ENCODE measurements at places on chromosomes 4 and X. TPM values are rescaled to one million over a fixed set of nuclear protein-coding genes. Genes with fewer than 3 reads are reported as not detected.

GRCh38 chrX:50614460-50614859 lies 143.8 kb upstream of the DGKK start:
- DNase-seq: no peak
- H3K36me3 ChIP-seq: no peaks in the 10 kb centered on the region
- no peaks in the 10 kb centered on the region for H3K27me3 ChIP-seq
- no peaks in the 10 kb centered on the region for H3K4me1 ChIP-seq

- H3K4me3 ChIP-seq: no peak overlapping the region
- H3K27me3 ChIP-seq: no peaks in the 10 kb centered on the region
- H3K4me1 ChIP-seq: no peaks in the 10 kb centered on the region
- H3K36me3 ChIP-seq: no peaks in the 10 kb centered on the region
Measured at GRCh38 chrX:4876268-4876667, 1162.8 kb upstream of the PRKX start.

GRCh38 chrX:35800474-35800873 lies 2.3 kb downstream of the MAGEB16 start:
- H3K27me3 ChIP-seq: no peaks in the 10 kb centered on the region
- no peak for DNase-seq
- H3K27ac ChIP-seq: no peak overlapping the region

DNA sequence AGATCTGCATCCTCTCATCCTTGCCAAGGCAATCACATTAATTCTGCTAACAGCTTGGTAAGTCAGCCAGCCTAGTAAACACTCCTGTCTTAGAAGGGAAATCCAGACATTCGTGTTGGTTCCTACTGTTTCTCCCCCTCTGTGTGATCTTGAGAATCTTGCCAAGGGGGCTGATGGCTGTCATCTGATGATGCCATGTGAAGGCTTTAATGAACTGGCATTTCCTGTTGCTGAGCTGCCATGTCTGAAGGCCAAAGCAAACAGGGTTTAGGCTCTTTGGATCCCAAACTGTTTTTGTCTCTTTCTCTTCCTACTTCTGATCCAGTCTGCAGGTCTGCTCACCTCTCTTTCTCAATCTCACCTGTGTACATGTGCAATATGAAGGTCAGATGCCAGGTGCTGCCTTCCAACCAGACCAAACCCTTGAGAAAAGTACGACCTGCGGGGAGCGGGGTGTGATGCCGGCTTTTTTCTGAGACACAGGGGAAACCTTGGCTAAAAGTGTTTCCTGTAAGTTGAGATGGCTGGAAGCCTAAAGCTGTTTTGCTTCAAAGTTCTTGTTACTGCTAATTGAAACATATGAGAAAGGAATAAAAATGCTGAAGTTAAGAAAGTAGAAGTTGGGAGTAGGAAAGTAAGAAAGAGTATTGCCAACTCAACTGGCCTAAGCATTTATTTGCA lies 532.9 kb downstream of the ANKRD50 start:
- H3K36me3 ChIP-seq: no peaks in the 10 kb centered on the region
- H3K27me3 ChIP-seq: no peaks in the 10 kb centered on the region
- no peak for DNase-seq
- H3K4me3 ChIP-seq: no peak overlapping the region
- H3K4me1 ChIP-seq: no peaks in the 10 kb centered on the region

DNA sequence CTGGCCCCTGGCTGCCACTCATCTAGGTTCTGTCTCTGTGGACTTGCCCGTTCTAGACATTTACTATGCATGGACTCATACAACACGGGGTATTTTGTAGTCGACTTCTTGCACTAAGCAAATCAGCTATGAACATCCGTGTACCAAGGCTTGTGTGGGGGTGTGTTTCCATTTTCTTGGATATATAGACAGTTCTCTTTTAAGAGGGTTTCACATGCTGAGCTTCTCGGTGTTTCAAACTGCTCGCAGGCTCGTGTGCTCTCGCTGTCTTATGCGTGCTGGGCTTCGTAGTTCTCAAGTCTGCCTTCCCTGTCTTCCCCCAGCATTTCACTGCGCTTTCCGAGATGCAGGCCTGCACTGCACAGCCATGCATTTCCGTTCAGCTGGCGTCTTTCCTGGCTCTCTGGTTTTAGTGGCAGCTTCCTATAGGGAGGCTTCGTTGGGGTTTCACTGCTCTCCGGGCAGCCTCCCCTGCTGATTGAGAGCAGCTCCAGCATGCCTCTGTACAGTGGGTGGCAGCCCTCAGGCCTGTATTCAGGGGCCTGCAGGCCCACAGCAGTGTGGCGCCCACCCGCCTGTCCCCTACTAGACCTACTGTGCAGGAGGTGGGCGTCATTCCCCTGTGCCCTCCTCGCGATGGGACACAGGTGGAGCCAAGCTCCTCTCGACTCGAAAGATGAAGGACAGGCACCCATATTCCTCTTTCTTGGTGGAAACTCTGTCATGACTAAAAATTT lies 27.6 kb downstream of the ZBTB49 start:
- no peaks in the 10 kb centered on the region for H3K27me3 ChIP-seq
- H3K4me1 ChIP-seq: no peaks in the 10 kb centered on the region
- peaks cover 49% of the 10 kb centered on the region for H3K36me3 ChIP-seq
- DNase-seq: peak; percentile 34
- H3K27ac ChIP-seq: no peak overlapping the region

GRCh38 chr4:53059256-53059655 lies 197.1 kb downstream of the RASL11B start:
- H3K4me3 ChIP-seq: no peak overlapping the region
- H3K27ac ChIP-seq: no peak overlapping the region
- DNase-seq: no peak
- no peaks in the 10 kb centered on the region for H3K4me1 ChIP-seq
- no peaks in the 10 kb centered on the region for H3K27me3 ChIP-seq
- no peaks in the 10 kb centered on the region for H3K36me3 ChIP-seq

GRCh38 chr4:7788694-7789425 lies 150.8 kb downstream of the AFAP1 start:
- H3K4me1 ChIP-seq: no peaks in the 10 kb centered on the region
- no peak overlapping the region for H3K4me3 ChIP-seq
- DNase-seq: peak; percentile 82
- no peaks in the 10 kb centered on the region for H3K27me3 ChIP-seq
- H3K36me3 ChIP-seq: peaks cover 50% of the 10 kb centered on the region

DNA sequence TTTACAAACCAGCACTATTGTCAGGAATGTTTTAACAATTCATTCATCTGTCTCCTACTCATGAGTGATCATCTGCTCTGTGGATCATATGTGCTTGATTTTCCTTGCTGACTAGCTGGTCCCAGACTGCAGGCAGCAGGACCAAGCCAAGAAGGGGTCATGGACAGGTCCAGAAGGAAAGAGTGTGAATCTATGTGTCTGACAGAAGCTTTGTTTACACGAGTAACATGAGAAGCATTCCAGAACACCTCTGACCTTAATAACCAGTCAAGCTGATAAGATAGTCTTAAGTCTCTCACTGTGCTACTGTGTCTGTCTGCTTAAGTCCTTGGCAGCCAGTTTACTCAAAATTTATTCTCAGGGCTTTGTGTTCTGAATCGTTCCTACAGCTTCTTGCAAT lies 39.0 kb downstream of the GUCY1A1 start:
- H3K36me3 ChIP-seq: no peaks in the 10 kb centered on the region
- peaks cover 15% of the 10 kb centered on the region for H3K4me1 ChIP-seq
- no peak overlapping the region for H3K4me3 ChIP-seq
- DNase-seq: no peak

DNA sequence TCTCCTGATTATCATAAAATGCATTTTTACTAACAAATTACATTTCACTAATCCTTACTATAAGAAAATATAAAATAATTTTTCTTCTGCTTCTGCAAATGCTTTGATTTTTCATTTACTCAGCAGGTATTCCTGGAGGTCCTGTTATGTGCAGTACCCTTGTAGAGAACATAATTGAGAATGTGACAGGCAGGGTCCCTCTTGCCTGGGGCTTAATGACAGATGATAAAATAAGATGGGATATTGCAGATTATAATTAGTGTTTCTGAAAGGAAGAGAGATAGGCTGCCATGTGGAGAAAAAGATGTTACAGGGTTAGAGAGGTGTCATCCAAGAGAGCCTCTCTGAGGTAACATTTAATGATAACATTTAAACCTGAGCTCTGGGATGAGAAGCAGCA lies 128.9 kb downstream of the MAD2L1 start:
- no peak overlapping the region for H3K4me3 ChIP-seq
- H3K27ac ChIP-seq: no peak overlapping the region
- no peak for DNase-seq
- H3K36me3 ChIP-seq: no peaks in the 10 kb centered on the region

DNA sequence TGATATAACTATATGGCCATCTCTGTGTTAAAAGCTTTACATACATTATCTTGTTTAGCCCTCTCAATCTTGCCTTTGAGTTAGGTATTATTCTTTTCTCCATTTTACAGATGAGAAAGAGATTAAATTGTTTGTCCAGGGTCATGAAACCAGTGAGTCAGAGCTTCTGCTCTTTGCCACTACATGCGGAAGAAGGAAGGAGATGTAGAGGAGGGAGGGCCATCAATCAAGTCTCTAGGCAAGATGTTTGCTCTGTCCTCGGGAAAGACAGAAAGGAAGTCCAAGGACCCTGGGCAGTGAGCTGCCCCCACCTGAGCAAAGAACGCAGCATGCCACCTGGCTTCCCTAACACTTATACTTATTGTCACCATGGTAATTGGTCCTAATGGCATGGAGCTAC lies 133.7 kb upstream of the IL1RAPL2 start:
- H3K27me3 ChIP-seq: no peaks in the 10 kb centered on the region
- DNase-seq: no peak
- no peaks in the 10 kb centered on the region for H3K36me3 ChIP-seq
- no peaks in the 10 kb centered on the region for H3K4me1 ChIP-seq
- H3K27ac ChIP-seq: no peak overlapping the region
- no peak overlapping the region for H3K4me3 ChIP-seq

DNA sequence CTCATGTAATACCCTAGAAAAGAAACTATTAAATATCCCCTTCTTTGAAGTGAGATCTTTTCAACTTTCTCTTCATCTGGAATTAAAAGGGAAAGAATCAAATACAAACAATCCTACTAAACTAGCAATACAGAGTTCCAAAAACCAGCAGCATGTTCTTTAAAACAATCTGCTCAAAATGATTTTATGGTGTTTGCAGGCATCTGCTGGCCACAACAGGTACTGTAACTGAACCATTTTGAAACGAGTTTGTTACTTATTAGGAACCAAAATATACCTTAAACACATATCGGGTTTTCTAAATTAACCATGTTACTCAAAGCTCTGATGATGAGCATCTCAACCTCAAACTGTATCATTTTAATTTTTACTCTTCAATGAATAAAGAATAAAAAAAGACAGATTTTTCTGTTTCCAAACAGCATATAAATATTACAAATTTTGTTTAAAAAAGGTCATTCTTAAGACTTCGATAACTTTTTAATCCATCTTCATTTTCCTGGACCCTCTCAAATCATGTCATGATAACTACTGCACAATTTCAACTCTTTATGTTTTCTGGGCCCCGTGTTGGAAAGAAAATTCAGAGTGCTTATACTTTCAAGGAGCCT lies 56.5 kb downstream of the ARAP2 start:
- DNase-seq: no peak
- H3K27me3 ChIP-seq: no peaks in the 10 kb centered on the region
- no peak overlapping the region for H3K27ac ChIP-seq
- H3K36me3 ChIP-seq: no peaks in the 10 kb centered on the region
- H3K4me3 ChIP-seq: no peak overlapping the region
- no peaks in the 10 kb centered on the region for H3K4me1 ChIP-seq

- no peak for DNase-seq
Measured at GRCh38 chr4:140342620-140343019, 30.8 kb upstream of the SCOC start.

- no peak for DNase-seq
- no peaks in the 10 kb centered on the region for H3K4me1 ChIP-seq
- H3K27ac ChIP-seq: no peak overlapping the region
- H3K4me3 ChIP-seq: no peak overlapping the region
Measured at GRCh38 chrX:152405561-152405960, 45.6 kb downstream of the GABRA3 start.

DNA sequence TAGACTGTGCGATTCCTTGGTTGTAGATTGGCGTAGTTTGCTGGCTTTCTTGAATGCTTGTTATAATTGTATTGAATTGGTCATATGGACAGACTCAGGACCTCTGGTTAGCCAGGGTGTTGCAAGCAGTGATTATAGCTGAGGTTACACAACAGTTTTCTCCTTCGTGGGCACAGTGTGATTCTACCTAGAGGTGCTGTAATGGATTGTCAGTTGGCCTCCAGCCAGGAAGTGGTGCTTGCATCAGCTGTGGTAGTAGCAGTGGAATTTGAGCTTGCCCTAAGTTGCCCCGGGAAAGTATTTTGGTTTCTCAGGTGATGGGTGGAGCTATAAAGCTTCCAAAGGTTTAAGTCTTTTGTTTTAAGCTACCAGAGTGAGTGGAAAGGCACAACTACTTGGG lies 23.1 kb upstream of the GABRG1 start:
- no peak for DNase-seq
- no peaks in the 10 kb centered on the region for H3K27me3 ChIP-seq
- no peaks in the 10 kb centered on the region for H3K36me3 ChIP-seq
- H3K27ac ChIP-seq: no peak overlapping the region
- H3K4me3 ChIP-seq: no peak overlapping the region
- no peaks in the 10 kb centered on the region for H3K4me1 ChIP-seq

DNA sequence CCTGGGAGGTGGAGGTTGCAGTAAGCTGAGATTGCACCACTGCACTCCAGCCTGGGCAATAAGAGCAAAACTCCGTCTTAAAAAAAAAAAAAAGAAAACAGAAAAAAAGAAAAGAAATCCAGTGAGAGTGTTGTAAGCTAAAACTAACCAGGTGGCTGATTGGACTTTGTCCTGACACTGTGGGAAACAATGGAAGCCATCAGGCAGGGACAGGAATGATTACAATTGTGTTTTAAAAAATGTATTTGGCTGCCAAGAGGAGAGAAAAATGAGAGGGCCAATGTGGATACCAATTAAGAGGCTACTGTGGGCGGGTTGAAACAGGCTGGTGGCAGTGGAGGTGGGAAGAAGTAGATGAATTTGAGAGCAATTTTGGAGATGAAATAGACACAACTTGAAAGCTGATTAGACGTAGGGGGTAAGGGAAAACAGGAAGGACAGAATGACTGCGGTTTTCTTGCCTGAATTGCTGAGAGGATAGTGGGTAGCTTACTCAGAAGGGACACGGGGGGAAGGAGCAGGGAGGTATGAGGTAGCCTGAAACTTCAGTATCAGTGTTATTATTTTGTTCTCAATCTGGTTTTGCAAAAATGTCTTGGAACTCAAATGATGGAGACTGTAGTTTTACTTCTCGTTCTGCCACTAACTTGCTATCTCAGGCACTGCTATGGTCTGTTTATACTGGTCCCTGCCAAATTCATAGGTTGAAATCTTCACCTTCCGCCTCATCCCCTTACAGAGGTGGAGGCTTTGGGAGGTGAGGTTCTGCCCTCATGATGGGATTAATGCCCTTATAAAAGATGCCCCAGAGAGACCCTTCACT lies 45.6 kb upstream of the CHRNA9 start:
- no peaks in the 10 kb centered on the region for H3K36me3 ChIP-seq
- H3K27ac ChIP-seq: no peak overlapping the region
- DNase-seq: peak; percentile 7

Gene HPGD
- total RNA-seq: 166 TPM

Gene TLR10
- total RNA-seq: under 0.01 TPM

Gene NHS
- total RNA-seq: 9.3 TPM

Gene CSN1S1
- total RNA-seq: not detected

Gene ABCG2
- 1.3 TPM for total RNA-seq

Gene RBMXL3
- not detected for total RNA-seq

Gene OCIAD2
- 7.6 TPM for total RNA-seq

Gene SHOX
- total RNA-seq: 0.41 TPM

Gene RNF212
- 3.1 TPM for total RNA-seq
